IPS-NIHi11 (cell line): ENCODE measurements at places on chromosomes 6 and 20.

DNA sequence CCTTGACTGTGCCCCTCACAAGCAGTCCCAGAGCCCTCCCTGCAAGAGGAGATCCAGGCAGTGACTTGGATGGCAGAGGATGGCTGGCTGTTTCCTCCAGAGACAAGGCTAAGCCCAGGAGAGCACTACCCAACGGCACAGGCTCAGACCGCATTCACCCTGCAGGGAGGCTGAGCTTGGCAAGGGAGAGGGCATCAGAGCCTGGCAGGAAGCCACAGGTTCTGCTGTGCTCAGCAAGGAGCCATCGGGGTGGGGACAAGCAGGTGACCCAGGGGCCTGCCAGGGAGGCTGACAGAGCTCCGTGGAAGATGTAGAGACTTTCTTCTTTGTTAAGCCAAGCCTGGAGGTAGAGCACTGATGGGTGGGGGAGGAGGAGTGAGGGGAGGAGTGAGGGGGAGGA is 159.2 kb upstream of the CST7 start:
- no peak for DNase-seq

DNA sequence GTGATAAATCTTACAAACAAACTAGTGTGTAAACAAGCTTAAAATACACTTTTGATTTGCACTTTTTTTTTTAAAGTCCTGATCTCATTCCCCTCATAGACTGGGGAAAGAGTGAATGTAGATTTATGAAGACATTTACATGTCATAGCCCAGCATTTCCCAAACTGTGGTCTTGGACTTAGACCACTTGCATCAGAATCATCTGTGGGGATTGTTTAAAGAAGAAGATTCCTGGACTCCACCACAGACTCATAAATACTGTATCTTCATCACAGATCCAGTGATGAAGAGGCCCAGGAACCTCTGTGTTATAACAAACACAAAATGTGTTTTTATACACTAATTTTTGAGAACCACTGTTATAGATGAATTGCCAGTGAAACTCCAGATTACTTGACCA is 99.5 kb downstream of the KCNQ5 start:
- DNase-seq, result no peak

DNA sequence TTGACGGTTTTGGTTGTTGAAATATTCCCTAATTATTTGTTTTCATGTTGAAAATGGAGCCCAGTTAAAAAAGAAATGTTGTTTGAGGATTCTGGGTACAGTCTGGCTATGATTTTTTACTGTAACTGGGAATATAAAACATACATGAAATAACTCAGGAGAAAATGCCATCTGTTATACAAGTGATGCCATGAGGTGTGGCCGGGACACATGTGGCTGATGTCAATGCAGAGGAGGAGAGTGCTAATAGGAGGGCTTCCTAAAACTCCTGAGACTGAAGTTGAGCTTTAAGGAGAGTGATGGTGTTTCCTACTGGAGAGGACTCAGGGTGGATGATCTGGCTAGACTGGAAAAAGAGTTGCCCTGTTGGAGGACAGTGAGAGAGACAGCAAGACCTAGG is 12.7 kb downstream of the SCAND1 start:
- DNase-seq, result no peak

DNA sequence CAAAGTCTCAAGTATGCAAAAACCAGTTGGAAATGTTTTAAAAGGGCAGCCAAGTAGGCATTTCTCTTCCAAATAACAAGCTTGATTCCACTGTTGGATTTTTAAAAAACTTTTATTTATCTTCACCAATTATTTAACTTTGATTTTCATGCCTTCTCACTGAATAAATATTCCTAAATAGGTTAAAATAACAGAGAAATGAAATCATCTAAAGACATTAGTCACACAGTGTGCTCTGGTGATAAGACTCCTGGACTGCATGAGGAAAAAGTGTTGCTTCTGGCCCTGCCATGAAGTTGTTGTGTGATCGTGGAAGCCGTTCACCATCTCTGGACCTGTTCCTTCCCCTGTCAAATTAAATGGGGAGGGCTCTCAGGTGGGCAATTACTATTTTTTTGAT is 33.8 kb upstream of the IGF2R start:
- DNase-seq, result no peak

- DNase-seq, result no peak
Observed at GRCh38 chr20:6829510-6830116, 62.1 kb downstream of the BMP2 start.

GRCh38 chr6:169976301-169977081 is 225.1 kb downstream of the ERMARD start:
- DNase-seq, result no peak

DNA sequence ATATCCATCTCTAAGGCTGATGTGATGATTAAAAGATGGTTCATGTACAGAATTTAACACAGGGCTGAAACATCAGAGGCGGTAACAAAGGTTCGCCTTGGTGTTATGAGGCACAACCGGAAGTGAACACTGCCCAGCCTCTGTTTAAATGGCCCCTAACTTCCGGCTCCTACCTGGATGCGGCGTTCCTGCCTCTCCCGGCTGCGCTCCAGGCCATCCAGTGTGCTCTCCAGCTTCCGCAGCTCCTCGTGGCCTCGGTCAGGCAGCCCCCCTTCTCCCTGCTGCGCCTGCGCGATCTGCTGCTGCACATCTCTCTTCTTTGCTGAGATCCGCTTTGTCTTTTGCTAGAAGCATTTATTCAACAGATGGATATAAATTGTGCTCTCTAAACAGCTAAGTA is 195.3 kb downstream of the SYNE1 start:
- DNase-seq, result no peak

DNA sequence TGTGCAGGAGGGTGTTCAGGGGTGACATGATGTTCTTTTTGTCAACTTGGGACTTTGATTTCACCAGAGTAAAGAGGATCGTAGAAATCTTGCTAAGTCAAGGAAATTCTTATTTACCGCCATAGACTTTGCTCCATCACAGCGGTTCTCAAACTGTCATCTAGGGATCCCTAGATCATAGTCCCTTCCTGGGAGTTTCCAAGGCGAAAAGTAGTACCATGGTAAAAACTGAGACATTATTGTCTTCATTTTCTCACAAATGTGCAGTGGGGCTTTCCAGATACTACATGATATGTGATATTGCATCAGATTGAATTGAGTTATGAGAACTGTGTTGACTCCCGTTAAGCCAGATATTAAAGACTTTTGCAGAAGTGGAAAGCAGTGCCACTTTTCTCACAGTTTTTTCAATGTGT is 79.7 kb downstream of the JARID2 start:
- no peak for DNase-seq

GRCh38 chr6:154993026-154993425 is 2.1 kb upstream of the TIAM2 start:
- DNase-seq, result no peak

DNA sequence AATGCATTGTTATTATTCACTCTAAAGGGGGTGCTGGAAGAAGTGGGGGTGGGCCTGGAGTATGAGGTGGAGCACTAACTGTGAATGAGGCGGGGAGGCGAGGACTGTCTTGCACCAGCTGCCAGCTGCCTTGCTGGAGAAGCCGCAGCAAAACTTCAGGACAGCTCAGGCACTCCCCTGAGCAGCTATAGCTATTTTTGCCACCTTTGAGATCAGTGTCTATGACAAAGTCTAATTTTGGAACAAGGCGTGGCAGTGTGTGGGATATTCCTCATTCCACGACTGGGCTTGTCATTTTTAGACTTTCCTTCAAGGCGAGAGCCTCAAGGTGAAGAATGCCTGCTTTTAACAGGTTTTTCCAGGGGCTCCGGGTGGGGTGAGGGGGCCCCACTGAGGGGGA is 143.8 kb downstream of the DOK5 start:
- DNase-seq, result no peak

DNA sequence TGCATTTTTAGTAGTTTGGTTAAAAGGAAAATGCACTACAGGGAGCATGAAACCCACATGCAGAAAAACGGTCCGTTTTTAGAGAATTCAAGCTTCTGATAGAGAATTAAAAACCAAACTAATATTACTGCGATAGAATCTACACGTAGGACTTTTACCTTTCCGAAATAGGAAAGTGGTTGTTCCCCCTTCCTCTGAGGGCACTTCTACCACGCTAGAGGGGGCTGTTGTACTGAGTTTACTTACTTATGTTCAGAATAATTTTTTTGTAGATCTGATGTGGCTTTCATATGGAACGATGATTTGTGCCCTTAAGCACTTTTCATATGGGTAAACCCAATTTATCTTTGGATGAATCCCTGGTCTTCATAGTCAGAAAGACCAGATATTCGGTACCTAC is 264.3 kb upstream of the PLN start:
- peak; percentile 37 for DNase-seq

GRCh38 chr6:21305893-21306332 is 287.6 kb upstream of the SOX4 start:
- DNase-seq, result no peak

GRCh38 chr6:11460837-11461661 is 76.5 kb upstream of the TMEM170B start:
- no peak for DNase-seq
